Type B pancreatic cell (in vitro differentiated cells): ENCODE measurements at places on chromosomes 6 and 20. TPM values are rescaled to one million over a fixed set of nuclear protein-coding genes. Genes with fewer than 3 reads are reported as not detected.

GRCh38 chr6:52595000-52595795 is 18.3 kb upstream of the TRAM2 start:
- peaks cover 2% of the 10 kb centered on the region for H3K27me3 ChIP-seq
- no peaks in the 10 kb centered on the region for H3K36me3 ChIP-seq
- H3K4me3 ChIP-seq: peak overlapping the region; percentile 38
- DNase-seq: no peak

DNA sequence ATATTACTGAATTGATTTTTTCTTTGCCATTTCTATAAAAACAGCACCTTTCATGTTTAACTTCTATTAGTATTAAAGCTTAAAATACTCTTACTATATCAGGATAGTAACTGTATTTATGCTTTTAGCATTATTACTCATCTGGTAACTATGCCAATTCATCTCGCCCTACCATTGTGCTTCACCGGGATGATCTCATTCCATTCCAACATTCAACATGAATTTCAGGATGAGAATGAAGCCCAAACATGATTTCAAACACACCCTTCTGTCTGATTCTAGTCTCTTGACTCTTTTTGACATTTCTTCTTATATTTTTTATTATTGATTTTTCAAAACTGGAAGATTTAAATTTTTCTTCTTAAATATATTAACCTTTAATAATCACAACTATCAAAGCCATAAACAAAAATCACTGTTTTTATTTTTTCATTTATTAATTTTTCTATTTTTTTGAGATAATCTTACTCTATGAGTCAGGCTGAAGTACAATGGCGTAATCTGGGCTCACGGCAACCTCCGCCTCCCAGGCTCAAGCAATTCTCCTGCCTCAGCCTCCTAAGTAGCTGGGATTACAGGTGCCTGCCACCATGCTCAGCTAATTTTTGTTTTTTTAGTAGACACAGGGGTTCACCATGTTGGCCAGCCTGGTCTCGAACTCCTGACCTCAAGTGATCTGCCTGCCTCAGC is 46.7 kb downstream of the GJA1 start:
- peaks cover 9% of the 10 kb centered on the region for H3K4me1 ChIP-seq
- no peak overlapping the region for H3K4me3 ChIP-seq
- no peak overlapping the region for H3K27ac ChIP-seq
- H3K27me3 ChIP-seq: no peaks in the 10 kb centered on the region
- no peak for DNase-seq
- no peaks in the 10 kb centered on the region for H3K36me3 ChIP-seq

GRCh38 chr20:21941941-21942805 is 236.7 kb downstream of the PAX1 start:
- no peak for DNase-seq
- H3K27me3 ChIP-seq: peaks cover 13% of the 10 kb centered on the region
- no peak overlapping the region for H3K27ac ChIP-seq
- H3K4me1 ChIP-seq: no peaks in the 10 kb centered on the region

DNA sequence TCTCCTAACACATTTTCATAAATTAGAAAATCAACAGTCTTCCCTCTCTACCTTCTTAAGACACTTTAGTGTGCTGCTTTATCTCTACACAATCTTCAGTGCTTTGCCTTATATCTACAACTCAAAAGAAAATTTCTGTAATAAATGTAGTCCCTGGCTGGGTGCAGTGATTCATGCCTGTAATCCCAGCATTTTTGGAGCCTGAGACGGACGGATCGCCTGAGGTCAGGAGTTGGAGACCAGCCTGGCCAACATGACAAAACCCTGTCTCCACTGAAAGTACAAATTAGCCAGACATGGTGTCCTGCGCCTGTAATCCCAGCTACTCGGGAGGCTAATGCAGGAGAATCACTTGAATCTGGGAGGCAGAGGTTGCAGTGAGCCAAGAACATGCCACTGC is 9.7 kb upstream of the EDN1 start:
- H3K4me3 ChIP-seq: no peak overlapping the region
- no peak overlapping the region for H3K27ac ChIP-seq
- H3K36me3 ChIP-seq: no peaks in the 10 kb centered on the region
- peaks cover 16% of the 10 kb centered on the region for H3K4me1 ChIP-seq
- no peak for DNase-seq

DNA sequence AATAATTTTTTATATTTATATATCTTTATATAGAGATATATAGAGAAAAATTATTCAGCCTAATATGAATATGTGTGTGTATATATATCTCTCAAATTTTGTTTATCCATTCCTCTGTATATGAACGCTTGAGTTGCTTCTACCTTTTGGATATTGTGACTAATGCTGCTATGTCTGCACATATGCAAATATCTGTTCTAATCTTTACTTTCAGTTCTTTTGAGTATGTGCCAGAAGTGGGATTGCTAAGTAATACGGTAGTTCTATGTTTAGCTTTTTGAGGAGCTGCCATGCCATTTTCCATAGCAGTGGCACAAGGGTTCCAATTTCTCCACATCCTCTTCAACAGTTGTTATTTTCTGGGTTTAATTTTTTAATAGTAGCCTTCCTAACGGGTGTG is 72.8 kb upstream of the CEP85L start:
- peaks cover 9% of the 10 kb centered on the region for H3K4me1 ChIP-seq
- H3K36me3 ChIP-seq: no peaks in the 10 kb centered on the region
- no peak overlapping the region for H3K4me3 ChIP-seq
- no peak overlapping the region for H3K27ac ChIP-seq

GRCh38 chr20:63533871-63534393 is 3.2 kb downstream of the PTK6 start:
- no peak for DNase-seq
- H3K36me3 ChIP-seq: no peaks in the 10 kb centered on the region
- no peaks in the 10 kb centered on the region for H3K27me3 ChIP-seq
- H3K27ac ChIP-seq: no peak overlapping the region
- peaks cover 8% of the 10 kb centered on the region for H3K4me1 ChIP-seq

DNA sequence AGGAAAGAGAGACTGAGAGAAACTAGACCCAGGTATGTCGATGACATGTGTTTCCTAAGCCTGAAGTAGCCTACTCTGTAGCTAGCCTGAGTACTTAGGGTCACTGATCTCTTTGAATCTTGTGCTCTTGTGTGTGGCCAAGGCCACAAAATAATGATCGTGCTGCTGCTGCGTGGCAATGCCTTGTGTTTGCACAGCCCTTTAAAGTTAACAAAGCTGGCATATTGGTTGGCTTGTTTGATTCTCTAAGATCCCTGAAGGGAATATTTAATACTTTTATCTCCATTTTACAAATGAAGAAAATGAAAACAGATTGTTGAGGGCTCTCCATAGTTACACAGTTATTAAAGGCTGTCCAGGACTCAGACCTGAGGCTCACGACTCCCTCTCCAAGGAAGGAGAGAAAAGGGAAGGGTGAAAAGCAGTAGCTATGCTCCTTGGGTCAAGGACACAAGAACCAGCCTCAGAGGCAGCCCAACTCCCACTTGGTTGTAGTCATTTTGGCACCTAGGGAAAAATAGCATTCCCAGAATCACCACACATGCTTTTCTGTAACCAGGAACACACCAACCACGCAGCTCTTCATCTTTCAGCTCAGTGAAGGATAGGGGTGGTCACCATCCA is 130.7 kb downstream of the LRFN2 start:
- H3K27ac ChIP-seq: no peak overlapping the region
- H3K36me3 ChIP-seq: no peaks in the 10 kb centered on the region
- no peak for DNase-seq
- H3K4me3 ChIP-seq: no peak overlapping the region
- H3K4me1 ChIP-seq: no peaks in the 10 kb centered on the region

DNA sequence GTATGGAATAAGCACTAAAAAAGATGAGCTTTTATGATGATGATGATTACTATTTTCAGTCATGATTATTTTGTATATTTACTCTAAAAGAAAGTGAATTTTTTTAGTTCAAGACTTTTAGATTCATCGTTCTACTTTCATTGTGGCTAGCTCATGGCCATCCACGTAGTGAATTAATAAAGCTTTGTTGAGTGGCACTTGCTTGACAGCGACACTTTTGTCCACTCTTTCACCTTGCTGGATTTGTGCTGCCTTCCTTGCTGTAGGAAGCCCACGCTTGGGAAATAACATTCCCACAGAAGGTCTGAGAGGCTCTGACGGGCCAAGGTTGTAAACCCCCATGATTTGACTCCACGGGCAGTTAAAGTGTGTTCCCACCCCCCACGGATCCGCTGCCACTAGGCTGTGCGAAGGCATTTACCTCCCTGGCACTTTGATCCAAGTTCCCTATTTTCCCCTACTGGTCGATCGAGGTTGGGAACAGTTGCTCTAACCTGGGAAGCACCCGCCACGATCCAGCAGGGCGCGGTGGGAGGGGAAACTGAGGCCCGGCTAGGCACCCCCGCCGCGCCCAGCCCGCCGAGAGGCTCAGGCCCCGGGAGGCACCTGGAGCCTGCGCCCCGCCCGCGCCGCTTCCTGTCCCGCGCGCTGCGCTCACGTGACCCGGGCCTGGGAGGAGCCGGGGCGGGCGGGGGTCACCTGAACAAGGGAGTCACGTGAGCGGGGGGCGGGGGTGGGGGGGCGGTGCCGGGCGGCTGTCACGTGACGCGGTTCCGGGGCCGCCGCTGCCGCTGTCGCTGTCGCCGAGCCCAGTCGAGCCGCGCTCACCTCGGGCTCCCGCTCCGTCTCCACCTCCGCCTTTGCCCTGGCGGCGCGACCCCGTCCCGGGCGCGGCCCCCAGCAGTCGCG is at the start of gene IGF2R:
TSS of gene IGF2R (plus strand) at position 788 of the 909 bp plus-strand sequence. CDS start 165 bp downstream, outside the sequence.
- DNase-seq: peak; percentile 94
- peak within 1 kb of the TSS; percentile 96 for H3K27ac ChIP-seq
- peak within 1 kb of the TSS; percentile 95 for H3K4me3 ChIP-seq
- peaks cover 9% of the 10 kb centered on the region for H3K36me3 ChIP-seq
- peaks cover 35% of the 10 kb centered on the region for H3K27me3 ChIP-seq

DNA sequence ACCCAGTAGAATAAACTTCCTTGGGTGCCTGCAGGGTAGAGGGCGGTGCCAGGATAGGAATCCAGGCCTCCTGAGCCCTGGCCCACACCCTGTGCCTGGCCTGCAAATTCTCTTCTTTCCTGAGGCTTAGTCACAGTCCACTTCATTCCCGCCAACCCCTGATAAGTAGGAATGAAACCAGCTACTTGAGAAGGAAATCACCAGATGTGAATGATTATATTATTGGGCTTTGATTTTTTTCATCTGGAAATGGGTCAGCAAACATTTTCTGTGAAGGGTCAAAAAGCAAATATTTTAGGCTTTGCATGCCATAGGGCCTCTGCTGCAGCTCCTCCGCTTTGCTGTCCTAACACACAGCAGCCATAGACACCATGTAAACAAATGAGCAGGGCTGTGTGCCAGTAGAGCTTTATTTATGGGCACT is 50.2 kb downstream of the STK35 start:
- peaks cover 7% of the 10 kb centered on the region for H3K4me1 ChIP-seq
- H3K36me3 ChIP-seq: peaks cover 5% of the 10 kb centered on the region
- no peaks in the 10 kb centered on the region for H3K27me3 ChIP-seq
- H3K27ac ChIP-seq: peak overlapping the region; percentile 57
- no peak for DNase-seq

DNA sequence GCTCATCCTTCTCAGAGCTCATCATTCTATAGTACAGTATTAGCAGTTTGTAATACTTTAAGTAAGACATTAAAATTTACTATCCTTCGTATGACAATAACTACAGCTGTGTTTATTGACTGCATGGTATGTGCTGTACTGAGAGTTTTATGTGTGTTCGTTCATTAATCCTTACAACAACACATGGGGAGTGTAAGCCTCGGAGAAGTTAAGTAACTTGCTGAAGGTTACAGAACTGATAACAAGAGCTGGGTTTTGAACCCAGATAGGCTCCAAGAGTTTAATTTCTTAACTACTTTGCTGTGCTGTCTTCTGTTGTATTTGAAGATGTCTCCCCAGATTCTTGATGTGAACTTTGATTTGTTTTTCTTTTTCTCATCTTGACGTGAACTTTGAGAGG is 23.7 kb downstream of the BRPF3 start:
- no peaks in the 10 kb centered on the region for H3K27me3 ChIP-seq
- peaks cover 37% of the 10 kb centered on the region for H3K36me3 ChIP-seq
- peak overlapping the region; percentile 5 for H3K27ac ChIP-seq
- no peak overlapping the region for H3K4me3 ChIP-seq
- no peak for DNase-seq

GRCh38 chr6:1024587-1024986 is 287.3 kb upstream of the FOXQ1 start:
- H3K36me3 ChIP-seq: no peaks in the 10 kb centered on the region
- H3K4me3 ChIP-seq: no peak overlapping the region
- no peak overlapping the region for H3K27ac ChIP-seq
- peaks cover 6% of the 10 kb centered on the region for H3K27me3 ChIP-seq
- no peak for DNase-seq

Gene FAM83D
- 11.7 and 23.1 TPM in 2 replicates for total RNA-seq

Gene PACRG
- 1.6 and 5.6 TPM in 2 replicates for total RNA-seq

Gene PGM3
- 61.4 and 72.7 TPM in 2 replicates for total RNA-seq

Gene RWDD2A
- 3.6 and 4.5 TPM in 2 replicates for total RNA-seq
